ENCODE measurements at places on chromosomes 2 and 18.

DNA sequence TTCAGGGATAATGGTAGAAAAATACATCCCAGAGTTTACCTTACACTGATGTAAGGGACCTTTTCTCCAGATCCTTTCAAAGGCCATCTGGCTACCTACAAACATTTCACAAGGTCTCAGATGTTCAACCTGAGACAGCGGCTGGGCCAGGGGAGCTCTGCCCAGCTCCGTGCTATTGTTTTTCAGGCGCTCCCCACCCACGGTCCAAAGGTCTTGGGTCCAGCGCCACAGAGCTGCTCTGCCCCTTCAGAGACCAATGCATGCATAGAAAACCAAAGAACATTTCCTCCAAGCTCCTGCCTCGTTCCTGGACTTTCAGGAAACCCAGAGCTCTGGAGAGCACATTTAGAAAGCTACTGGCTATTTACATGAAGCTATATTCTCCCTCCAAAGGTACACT is 40.3 kb downstream of the COPS8 start:
- DNase-seq, result no peak

DNA sequence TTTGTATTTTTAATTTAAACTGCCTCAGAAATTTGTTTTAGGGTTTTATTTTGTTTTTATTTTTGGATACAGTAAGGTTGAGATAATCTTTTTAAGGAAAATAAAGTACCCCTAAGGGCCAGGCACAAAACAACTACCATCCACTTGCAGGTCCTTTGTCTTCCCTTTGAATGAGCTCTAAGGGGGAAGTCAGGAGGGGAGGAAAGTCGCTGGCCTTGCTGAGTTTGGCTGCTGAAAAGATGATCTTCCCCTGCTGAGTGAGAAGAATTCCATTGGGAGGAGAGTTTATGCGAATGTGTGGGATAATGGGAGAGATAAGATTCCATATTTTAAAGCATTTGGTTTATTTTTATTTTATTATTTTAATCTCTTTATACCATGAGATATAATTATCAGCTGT is 100.7 kb downstream of the ARHGAP15 start:
- DNase-seq, result no peak

DNA sequence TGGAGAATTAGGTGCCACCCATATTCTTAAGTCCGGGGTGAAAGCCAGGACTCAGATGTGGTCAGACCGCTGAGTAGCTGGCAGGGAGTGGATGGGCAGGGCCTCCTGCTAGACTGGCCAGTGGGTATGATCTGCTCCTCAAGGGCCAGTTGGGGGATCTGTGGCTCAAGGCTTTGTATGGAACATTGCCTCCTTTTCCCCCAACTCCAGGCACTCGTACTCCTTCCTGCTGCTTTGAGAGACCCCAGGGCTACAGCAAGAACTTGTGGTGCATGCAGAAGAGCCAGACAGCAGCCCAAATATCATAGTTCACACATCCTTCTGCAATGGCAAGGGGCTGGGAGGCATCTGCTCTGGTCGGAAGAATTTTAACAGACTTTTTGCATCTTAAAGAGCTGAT is 61.7 kb downstream of the PDCL3 start:
- DNase-seq, result no peak

- DNase-seq, result no peak
Measured at GRCh38 chr2:138522556-138522955, 21.0 kb downstream of the SPOPL start.

DNA sequence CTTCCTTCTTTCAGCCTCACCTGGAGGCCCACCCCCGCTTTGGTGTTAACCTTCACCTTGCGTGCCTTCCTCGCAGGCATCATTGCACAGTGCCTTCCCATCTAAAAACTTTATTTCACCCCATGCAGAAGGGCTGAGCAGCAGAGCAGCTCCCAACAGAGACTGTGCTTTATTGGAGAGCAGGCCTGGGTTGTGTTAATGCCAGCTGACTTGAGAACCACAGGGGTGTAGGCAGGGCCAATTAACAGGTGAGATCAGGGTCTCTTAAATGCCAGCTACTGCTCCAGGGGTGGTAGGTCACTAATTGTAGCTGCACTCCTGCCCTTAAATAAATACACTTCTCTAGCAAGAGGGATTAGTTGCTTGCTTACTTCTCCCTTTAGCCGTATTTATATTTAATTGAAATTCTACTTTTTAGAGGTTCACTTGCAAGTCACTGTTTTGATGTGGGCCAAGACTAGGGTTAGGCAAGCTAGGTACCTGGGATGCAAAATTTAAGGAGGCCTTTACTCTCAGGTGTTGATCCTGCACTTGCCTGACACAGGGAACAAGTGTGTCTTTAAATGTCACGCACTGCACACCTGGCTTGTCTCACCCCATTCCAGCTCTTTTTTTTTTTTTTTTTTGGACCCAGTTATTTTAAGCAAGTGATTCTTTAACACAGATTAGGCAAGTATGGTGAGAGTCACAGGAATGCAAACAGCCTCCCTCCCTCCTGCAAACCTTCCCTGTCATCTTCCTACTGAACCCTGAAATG is 54.5 kb downstream of the LYPD1 start:
- DNase-seq, result no peak

DNA sequence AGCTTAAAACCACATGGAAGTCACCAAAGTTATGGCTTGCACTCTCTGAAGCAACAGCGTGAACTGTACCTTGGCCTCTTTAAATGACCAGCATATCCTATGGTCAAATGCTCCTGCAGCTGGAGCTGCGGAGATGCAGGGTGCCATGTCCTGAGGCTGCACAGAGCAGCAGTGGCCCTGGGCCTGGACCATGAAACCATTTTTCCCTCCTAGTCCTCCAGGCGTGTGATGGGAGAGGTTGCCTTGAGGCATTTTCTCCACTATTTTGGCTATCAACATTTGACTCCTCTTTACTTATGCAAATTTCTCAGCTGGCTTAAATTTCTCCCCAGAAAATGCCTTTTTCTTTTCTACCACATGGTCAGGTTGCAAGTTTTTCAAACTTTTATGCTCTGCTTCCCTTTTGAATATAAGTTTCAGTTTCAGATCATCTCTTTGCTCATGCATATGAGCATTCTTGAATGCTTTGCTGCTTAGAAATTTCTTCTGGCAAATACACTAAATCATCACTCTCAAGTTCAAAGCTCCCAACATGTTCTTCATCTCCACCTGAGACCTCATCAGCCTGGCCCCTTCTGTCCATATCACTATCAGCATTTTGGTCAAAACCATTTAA is 82.9 kb upstream of the TMEFF2 start:
- DNase-seq, result no peak

GRCh38 chr2:49687918-49688317 is 533.6 kb upstream of the FSHR start:
- no peak for DNase-seq

DNA sequence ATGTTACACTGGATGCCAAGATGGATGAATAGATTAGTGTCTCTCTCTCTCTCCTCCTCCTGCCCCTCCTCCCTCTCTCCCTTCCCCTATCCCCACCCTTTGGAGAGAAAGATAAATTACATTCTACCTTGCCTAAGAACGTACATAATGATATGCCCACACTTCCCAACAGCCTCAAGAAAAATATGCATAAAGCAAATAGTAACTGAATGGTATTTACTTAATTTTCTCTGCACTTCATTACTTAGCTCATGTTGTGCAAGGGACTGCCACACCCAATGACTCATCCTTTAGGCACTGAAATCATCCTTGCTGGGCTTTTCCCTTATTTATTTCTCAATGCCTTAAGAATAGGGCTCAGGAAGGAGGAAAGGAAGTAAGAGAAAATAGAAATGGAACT is 137.3 kb upstream of the PID1 start:
- DNase-seq, result peak; percentile 96

- DNase-seq, result peak; percentile 66
Measured at GRCh38 chr2:232327105-232328031, 51.2 kb upstream of the ALPP start.

DNA sequence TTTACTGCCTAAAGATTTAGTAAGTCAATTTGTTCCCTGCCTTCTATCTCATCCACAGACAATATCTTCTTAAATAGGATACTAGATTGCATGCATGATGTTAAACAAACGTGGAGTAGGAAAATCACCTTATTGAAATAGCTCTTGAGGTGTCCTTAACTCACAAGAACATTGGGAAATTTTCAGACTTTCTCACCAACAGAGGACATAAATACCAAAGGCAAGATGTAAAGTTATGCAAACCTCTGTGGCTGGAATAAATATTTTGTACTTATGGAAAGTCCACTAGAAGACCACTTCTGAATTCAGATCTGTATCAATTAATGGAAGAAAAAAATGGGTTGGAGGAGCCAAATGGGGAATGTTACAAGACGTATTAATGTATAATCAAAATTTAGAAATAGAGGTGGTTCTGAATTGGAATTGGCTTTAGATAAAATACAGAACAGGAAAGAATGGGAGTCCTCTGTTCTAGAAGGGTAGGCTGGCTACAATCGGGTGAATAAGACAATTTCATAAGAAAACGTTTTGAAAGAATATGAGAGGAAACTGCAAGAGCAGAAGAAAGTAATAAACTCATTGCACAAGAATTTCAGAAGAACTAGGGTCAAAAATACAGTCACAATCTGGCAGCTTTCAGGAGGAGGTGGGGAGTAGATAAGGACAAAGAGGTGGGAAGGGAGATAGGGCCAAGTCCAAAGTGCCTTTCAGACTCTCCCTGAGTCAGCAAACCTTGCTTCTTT is 69.3 kb upstream of the FN1 start:
- DNase-seq, result no peak

DNA sequence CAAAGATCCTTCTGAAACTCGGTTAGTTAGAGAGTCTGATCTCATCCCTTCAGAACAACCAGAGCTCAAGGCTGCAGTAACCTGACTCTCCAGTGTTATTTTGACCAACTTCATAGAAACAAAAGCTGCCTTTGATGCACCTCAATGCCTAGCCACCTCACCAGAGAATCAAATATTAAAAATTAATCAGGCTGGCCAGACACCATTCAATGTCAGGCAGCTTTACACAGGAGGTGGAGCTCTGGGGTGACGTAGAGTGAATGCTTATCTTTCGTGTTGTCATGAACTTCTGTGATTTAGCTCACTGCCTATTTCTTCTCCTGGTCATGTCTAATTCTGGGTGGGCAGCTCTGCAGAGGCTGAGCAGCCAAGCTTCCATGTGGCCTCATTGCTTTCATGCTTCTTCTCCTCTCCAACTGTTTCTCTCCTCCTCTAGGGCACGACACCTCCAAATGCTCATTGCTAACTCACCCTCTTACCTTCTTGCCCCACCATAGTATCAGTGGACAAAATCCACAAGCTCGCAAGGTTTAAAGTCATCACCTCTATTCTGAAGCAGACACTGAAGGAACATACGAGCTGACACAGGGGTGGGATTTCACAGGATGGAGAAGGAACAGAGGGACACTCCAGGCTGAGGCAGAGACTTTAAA is 39.4 kb downstream of the AAK1 start:
- no peak for DNase-seq

DNA sequence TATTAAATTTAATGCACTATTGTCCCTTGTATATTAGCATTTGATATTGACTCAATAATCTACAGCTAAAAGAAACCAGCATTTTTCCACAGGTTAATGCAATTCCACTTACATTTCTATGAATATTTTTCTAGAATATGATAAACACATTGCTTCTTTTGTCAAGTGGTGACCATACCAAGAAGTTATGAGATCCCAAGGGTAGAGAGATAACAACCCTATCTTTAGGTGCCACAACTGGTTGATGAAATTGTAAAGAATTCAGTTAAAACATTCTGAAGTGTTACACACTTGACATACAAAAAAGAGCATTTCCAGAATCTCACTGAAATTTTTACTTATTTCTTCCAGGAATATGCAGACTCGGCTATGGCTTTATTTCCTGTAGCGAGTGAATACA is 56.0 kb downstream of the ABCG8 start:
- no peak for DNase-seq

DNA sequence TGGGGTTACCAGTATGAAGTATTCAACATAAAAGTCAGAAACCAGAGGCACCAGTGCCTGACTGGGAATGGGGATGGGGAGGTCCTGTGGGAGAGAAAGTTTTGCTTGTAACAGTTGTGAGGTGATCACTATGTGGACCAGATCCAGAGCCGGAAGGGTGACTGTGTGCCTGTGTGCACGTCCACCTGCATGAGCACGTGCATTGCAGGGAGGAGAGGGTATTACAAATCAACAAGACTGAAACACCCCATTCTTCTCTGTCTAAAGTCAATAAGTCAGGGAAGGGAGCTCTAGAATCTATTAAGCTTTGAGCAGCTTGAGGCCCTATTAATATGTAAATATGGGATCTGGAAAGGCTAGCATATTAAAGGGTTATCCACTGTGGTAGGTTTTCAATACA is 241.0 kb upstream of the ACVR2A start:
- no peak for DNase-seq

GRCh38 chr2:185255566-185255965 is 483.0 kb upstream of the FSIP2 start:
- no peak for DNase-seq

DNA sequence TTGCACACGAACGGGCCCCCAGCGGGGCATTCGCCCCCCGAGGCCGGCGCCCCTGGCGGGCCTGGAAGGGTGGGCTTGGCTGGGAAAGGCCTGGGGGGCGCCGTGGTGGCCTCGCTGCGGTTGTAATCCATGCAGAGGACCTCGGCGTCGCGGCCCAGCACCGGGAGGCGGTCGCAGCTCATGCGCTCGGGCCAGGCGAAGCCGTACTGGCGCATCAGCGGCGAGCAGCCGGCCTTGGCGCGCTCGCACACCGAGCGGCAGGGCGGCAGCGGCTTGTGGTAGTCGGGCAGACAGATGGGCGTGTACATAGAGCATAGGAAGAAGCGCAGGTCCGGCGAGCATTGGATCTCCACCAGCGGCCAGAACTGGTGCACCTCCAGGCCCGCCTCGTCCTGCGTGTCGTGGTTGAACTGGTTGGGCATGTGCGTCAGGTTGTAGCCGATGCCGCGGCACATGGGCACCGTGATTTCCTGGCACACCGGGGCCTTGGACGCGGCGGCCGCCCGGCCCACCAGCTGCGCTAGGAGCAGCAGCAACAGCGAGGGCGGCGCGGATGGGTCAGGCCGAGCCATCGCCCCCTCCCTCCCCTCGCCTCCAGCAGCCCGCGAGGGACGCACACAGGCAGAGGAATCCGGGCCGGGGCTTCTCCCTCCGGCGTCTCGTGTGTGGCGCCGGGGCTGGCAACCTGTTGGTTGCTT is 1.4 kb downstream of the FZD5 start:
- peak; percentile 39 for DNase-seq

DNA sequence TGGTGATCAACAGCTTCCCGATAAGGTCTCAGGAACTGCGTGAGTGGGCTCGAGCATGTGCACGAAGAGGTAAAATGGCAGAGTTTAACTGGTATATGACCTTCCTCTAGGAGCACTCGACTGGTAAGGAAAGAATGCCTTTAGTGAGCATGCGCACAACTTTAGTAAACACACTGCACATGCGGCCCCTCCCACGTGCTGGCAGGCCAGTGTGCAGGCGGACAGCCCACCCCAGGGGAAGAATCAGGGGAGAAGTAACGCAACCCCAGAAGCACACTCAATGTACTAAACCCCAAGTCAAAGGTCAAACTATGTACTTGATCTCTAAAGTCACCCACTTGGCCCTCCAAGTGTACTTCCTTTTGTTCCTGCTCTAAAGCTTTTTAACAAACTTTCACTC is 28.7 kb upstream of the SLC25A52 start:
- no peak for DNase-seq
